ENCODE measurements at places on chromosomes 16 and 17. TPM values are rescaled to one million over a fixed set of nuclear protein-coding genes. Genes with fewer than 3 reads are reported as not detected.

Gene NEUROD2
- total RNA-seq: not detected

Gene KRTAP9-2
- total RNA-seq: not detected

Gene ITGA2B
- 0.44 TPM for total RNA-seq

Gene CCL18
- not detected for total RNA-seq

Gene MGAT5B
- 1.2 TPM for total RNA-seq

Gene SERPINF2
- 0.41 TPM for total RNA-seq

Gene GFAP
- total RNA-seq: not detected

Gene KRTAP9-4
- not detected for total RNA-seq

Gene ENGASE
- total RNA-seq: 46.6 TPM

Gene RNF112
- total RNA-seq: not detected

Gene MC1R
- total RNA-seq: 5.6 TPM

Gene ALOX15
- not detected for total RNA-seq

Gene SPN
- 191 TPM for total RNA-seq

Gene KCTD13
- total RNA-seq: 58.2 TPM

Gene DPEP3
- total RNA-seq: not detected

Gene LAT
- 234 TPM for total RNA-seq

Gene BICDL2
- total RNA-seq: 0.20 TPM

Gene CFAP97D1
- not detected for total RNA-seq

Gene HAP1
- not detected for total RNA-seq

Gene ODAD4
- 0.39 TPM for total RNA-seq

Gene UBALD2
- total RNA-seq: 217 TPM

Gene ITPRIPL2
- total RNA-seq: 46.7 TPM

Gene CFAP52
- not detected for total RNA-seq

Gene CLDN9
- not detected for total RNA-seq

Gene OTOP3
- not detected for total RNA-seq

Gene DHX40
- total RNA-seq: 17.1 TPM

Gene MEIOB
- total RNA-seq: not detected

Gene KRTAP4-9
- total RNA-seq: not detected

Gene GALK1
- 49.3 TPM for total RNA-seq

Gene VTN
- 0.31 TPM for total RNA-seq

Gene ZNHIT3
- total RNA-seq: 46.2 TPM

Gene MYOCD
- not detected for total RNA-seq

Gene ZNF48
- 20.2 TPM for total RNA-seq

Gene PRR29
- total RNA-seq: 0.44 TPM

Gene CA4
- total RNA-seq: not detected

Gene EIF1
- total RNA-seq: 876 TPM

Gene CA5A
- total RNA-seq: 0.13 TPM

Gene KCNH4
- 1.9 TPM for total RNA-seq

Gene PSME3
- total RNA-seq: 220 TPM

Gene G6PC1
- not detected for total RNA-seq

Data from activated T-helper 1 cell treated with anti-CD3 and anti-CD28 coated beads, Interleukin-12 subunit alpha, Interleukin-12 subunit beta, Interleukin-2, Interleukin-4 antibody, amounts not matched to agents 30 ng/mL and 10 ng/mL and 1 ng/mL, durations not matched to agents 14 hours and 24 hours and 36 hours (primary cell).